ENCODE measurements at places on chromosomes 4 and X.

DNA sequence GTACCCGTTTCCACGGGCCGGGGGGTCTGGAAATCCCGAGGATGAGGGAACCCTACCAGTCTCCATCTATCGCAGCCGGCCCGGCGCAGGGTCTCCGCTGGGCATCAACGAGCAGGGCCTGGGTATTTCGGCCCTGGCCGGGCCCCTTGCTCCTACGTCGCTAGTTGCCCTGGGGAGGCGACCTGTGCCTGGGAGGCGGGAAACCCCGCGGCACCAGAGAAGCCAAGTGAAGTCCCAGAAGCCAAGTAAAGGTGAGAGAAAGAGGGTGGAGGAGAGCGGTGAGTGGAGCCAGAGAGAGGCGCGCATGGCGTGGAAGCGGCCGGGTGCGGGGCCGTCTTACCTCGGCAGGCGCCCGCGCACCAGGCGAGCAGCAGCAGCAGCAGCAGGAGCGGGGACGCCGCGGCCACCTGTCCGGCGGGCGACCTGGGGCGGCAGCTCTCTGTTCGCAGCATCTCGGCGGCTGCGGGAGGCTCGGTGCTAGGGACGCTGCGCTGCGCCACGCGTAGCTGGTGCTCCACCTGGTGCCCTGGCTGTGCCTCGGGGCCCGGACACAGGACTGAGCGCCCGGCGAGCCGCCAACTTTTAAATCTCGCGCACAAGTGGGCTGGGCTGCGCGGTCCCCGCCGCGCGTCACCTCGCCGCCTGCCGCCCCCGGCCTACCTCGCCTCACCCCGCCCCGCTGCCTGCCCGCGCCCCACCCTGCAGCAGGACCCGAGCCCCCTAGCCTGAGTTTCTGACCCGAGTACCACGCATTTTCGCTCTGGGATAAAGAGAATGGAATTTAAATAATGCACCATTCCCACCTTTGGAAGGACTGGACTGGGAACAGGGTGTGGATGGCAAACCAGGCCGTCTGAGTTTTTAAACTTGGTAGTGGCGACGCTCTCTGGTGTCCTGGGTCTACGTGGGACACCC is at the start of gene NMU:
Gene NMU (minus strand): TSS at position 558 of the 915 bp plus-strand sequence. CDS start 106 bp downstream, at position 452.
- DNase-seq = peak; percentile 61

GRCh38 chr4:41957634-41958033 is 22.4 kb downstream of the TMEM33 start:
- peak; percentile 82 for DNase-seq

- DNase-seq = no peak
These were observed 18.7 kb downstream of the ANTXR2 start for GRCh38 chr4:80054375-80054774.

DNA sequence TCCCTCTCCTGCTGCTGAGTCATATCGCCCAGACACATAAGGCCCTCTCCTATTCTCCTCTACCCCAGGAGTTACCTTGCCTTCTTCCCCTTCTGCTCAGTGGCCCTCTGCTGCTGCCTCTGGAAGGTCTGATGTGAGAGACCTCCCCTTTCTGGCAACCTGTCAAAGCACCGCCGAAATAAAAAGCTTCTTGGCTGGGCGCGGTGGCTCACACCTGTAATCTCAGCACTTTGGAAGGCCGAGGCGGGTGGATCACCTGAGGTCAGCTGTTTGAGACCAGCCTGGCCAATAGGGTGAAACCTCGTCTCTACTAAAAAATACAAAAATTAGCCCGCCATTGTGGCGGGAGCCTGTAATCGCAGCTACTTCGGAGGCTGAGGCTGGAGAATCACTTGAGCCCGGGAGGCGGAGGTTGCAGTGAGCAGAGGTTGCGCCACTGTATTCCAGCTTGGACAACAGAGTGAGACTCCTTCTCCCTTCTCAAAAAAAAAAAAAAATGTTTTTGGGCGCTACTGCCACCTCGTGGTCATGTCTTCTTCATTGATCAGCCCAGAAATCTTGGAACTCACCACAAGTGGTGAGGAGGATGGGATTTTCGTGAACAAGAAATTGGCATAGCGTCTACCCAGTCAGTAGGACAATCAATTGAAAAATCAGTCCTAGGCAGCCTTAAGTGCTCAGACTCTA is 8.6 kb upstream of the ZXDA start:
- no peak for DNase-seq

DNA sequence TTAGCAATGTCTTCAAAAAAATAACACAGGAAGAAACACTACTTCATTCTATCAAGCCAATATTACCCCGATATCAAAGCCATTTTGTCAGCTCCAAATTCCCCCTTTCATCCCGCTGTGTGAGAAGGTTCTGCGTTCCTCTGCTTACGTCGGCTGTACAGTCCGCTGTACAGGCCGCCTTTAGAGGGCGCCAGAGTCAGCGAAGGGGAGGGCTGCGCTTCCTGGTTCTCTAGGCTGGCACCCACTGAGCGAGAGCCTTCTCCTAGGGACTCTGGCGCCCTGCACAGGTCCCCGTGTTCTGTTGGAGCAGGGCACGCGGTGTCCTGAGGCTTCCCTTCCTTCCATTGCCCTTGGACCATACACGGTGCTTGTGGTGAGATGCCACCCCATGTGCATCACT is 25.3 kb upstream of the CT45A1 start:
- DNase-seq = peak; percentile 27

DNA sequence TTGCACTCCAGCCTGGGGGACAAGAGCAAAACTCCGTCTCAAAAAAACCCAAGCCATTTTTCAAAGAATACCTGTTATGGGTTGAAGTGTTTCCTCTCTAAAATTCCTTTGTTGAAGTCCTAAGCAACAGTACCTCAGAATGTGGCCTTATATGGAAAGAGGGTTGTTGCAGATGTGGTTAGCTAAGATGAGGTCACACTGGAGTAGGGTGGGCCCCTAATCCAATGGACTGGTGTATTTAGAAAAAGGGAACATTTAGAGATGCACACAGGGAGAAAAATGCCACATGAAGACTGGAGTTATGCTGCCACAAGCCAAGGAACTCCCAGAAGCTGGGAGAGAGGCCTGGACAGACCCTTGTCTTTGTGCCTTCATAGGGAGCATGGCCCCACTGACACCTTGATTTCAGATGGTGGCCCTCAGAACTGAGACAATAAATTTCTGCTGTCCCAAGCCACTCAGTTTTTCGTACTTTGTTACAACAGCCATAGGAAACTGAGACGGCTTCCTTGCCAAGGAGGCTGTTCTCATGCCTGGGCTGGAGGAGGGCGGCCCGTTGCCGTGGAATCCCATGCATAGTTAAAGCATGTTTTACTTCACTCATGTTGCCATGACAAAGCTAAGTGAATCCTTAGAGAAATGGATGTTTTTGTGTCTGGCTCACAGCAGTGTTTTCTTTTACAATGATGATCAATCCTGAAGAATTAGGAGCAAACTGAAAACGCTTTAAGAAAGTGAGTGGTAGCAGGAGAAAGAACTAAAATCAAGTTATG is 16.5 kb downstream of the TRAPPC2 start:
- no peak for DNase-seq

- no peak for DNase-seq
These were observed 81.9 kb upstream of the SCML1 start for GRCh38 chrX:17655211-17656034.

DNA sequence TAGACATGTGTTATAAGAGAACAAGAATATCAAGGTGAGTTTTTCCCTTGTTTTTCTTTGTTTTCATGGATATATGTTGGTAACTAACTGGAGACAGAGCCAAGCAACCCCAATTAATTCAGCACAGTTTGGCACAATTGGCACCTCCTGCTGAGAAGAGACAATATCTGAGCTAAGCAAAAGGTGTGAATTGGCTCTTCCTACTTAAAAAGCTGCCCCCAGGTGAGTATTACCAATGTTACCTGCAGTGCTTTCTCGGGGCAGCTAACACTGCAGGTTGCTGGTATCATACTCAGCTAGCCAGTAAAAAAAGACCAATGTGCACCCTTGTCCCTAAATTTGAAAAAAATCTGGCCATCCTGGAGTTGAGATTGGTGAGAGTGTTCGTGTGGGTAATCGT is 871.2 kb upstream of the TENM3 start:
- no peak for DNase-seq

DNA sequence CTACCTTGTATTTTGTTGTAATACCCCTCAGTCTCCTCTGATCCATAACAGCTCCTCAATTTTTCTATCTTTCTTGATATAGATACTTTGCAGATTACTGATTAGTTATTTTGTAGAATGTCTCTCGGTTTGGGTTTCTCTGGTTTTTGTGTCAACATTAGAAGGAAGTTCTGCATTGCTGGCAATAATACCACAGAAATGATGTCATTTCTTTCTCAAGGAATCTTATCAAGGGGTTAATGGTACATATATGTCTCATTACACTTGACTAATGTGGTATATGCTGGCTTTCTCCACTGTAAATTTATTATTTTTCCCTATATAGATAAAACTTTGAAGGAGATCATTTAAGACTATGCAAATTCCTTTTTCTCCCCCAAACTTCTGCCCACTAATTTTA is 183.6 kb upstream of the DKK2 start:
- no peak for DNase-seq

DNA sequence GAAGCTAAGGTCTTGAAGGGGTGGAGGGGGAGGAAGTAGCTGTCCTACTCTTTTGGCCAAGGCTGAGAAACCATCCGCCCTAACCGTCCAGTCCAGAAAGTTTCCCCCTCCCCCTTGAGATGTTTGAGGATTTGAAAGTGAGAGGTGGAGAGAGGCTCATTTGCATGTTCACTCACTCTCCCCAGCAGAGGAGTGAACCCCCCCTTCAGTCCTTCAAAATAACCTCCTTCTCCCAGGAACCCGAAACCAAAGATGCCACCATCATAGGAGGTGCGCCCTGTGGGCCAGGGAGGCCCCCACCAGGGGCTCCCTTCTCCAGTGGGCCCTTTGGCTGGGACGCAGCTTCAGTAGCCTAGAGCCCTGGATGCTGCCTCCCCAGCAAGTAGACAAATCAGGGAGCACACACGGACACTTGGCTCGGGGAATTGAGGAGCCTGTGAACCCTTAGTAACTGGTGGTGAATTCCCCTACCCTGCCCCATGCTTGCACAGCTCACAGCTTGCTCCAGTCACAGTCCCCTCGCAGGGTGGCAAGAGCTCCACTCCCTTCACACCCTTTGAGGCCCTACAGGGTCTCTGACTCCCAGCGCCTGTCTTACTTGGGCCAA is 25.6 kb downstream of the ELF4 start:
- no peak for DNase-seq

DNA sequence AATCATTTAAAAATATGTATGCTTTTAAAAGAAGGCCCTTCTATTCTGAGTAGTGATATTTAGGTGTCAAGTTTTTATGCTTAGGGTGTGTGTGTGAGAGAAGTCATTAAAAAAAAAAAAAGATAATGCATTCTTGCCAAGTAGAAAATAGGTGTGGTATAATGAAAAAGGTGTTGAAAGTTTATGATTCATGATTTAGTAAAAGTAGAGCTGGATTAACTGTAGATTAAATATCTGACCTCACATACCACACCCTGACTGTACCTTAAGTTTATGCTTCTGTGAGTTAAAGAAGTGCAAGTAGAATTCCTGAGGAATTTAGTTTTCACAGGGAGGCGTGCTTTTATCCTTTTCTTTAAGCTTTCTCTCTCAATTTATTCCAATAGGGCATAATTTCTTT is 71.1 kb downstream of the BMPR1B start:
- no peak for DNase-seq

- no peak for DNase-seq
These were observed 23.0 kb upstream of the UGT2B17 start for GRCh38 chr4:68599150-68599549.

- no peak for DNase-seq
These were observed at the start of gene DLG3 for GRCh38 chrX:70444326-70444945. Gene DLG3, plus strand, starts transcription at chrX:70444835. Its CDS starts 367 bp downstream, at chrX:70445202.

DNA sequence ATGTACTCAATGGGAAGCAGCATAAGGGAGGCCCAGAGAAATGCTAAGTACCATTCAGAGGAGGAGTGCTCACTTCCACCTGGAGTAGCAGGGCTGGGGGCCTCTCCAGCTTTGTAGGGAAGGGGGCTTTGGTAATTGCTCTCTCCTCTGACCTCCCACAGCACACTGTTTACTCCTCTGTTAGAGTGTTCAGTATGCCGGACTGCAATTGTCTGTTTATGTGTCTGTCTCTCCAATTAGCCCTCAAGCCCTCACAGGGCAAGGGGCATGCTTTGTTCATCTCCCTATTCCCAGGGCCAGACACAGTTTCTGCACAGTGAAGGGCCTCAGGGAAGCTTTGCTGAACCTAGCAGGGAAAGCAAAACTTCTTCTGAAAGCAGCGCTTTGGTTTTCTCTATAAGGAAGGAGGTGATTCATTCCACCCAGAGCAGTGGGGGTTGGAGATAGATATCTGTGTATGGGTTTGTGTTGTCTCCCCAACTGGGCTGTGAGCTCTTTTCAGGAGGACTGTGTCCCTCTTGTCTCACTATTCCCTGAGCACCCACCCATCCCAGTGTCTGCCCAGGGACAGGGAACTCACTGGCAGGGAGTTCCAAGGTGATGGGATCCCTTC is 50.0 kb upstream of the VMA21 start:
- DNase-seq = no peak

DNA sequence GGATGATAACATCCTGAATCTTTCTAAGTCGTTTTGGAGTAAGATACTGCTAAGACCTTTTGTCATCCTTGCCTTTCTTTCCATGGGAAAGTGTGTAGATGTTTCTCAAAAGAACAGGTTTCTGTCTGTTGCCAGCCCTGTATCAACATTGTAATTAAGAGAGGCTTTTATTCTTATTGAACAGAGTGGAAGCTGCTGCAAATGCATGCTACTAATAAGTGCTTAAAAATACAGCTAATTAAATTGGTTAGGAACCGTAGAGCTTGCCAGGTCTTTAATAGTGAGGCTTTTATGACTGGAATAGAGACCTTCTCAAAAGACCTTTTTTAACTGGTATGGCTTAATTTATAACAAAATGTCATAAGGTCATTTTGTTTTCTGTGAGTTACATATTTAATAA is 34.4 kb downstream of the INTU start:
- no peak for DNase-seq

- DNase-seq = no peak
These were observed 133.9 kb upstream of the CXorf66 start for GRCh38 chrX:140099221-140099620.

DNA sequence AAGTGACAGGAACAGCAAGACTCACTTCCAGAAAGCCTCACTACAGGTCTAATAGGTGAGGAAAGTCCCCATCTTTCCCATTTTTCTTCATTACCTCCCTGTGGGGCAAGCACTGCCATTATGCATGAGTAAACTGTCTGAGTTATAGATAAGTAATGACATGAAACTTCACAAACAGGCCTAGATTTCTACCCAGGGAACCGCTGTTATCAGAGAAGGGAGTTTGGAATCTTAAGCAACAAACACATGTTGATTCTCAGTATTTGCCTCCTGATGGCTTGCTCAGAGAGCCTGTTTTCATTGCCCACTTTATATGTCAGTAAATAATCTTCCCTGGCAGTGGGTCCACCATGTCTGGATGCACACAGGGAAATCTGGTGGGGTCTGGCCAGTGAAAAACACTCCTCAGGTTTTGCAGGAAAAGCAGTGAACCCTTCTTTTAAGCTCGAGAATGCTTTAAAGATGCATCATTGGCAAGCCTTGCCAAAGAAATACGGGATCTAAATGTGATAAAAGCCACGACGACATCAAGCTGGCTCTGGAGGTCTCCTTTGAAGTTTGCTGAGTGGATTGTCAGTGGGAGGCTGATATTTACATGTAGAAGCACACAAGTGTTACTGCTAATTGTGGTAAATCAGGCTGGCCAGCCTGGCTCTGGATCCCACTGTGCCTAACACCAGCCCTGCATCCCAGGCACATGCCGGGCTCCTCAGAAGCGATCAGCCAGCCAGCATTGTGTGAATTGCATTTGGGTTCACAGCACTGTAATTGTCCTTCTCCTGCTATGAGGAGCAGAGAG is 25.2 kb downstream of the PDGFRA start:
- no peak for DNase-seq

All from common myeloid progenitor, CD34-positive (primary cell).